ENCODE measurements at places on chromosomes 2 and 18.
A peak's percentile ranks its signal among the peaks of the same experiment; 100 is the strongest.

DNA sequence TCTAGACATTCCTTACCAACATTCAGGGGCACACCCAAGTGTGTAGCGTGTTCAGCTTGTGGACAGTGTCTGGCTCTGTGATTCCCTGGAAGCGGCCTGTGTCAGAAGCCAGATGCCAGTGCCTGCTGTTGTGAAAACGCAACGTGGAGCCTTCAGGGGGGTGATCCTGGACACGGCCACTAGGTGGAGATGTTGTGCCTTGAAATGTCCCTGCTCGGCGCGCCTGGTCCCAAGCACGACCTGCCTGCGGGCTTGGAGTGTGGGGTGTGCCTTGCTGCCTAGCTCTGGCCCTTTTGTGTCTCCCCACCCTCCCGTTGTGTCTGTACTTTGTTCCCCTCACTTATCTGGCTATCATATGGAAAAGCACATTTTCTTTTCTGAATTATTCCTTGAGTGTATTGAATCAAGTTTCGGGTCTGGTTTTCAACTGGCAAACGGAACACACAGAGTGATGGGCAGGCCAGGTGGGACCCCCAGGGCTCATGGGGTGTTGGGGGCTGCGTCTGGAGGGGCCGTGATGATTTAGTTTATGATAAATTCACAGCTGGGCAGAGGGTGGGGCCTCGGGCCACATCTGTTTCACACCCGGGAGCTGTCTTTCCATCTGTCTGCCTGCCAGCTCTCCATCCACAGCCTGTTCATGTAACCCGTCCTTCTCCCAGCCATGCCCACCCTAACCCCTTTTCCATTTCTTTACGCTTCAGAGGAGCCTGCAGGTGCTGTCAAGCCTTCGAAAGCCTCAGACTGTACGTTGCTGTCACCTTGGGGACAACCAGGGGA lies 95.5 kb downstream of the DYSF start:
- peak; percentile 46 for DNase-seq

- no peak for DNase-seq
Measured at GRCh38 chr2:66512626-66513025, 77.7 kb downstream of the MEIS1 start.

- peak; percentile 53 for DNase-seq
Measured at GRCh38 chr2:188524519-188525113, 232.9 kb downstream of the GULP1 start.

- no peak for DNase-seq
Measured at GRCh38 chr18:80175451-80176204, 66.6 kb downstream of the ADNP2 start.

- DNase-seq, result no peak
Measured at GRCh38 chr18:26531605-26532298, 16.6 kb downstream of the KCTD1 start.

DNA sequence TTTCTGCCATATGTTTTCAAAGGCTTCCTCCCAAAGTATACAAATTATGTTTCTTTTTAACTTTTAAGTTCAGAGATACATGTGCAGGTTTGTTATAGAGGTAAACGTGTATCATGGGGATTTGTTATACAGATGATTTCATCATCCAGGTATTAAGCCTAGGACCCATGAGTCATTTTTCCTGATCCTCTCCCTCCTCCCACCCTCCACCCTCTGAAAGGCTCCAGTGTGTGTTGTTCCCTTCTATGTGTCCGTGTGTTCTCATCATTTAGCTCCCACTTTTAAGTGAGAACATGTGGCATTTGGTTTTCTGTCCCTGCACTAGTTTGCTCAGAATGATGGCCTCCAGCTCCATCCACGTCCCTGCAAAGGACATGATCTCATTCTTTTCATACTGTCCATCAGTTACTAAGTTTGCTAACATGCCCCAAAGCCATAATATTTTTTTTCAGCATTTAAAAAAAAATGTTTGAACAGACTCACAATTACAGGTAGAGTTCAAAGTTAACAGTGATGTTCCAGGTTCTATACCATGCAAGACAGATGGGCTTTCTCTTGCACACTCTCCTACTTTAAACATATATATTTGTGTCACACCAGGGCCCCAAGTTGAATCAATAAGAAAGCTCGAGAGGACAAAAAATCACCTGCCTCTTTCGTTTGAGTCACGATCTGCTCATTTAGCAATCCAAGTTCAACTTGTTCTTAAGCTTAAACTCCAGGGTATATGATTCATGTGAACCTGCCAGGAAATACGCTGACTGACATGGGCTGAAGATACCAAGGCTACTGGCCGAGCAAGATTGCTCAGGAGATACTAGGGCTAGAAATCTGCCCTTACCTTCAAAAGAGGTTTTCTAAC lies 77.6 kb downstream of the AP1S3 start:
- DNase-seq, result peak; percentile 74

Data from RCC 7860 (cell line).